ENCODE measurements at places on chromosomes 1 and 21.
A peak's percentile ranks its signal among the peaks of the same experiment; 100 is the strongest.

- no peak for DNase-seq
These were observed 71.3 kb downstream of the GRIK3 start for GRCh38 chr1:36963006-36963405.

DNA sequence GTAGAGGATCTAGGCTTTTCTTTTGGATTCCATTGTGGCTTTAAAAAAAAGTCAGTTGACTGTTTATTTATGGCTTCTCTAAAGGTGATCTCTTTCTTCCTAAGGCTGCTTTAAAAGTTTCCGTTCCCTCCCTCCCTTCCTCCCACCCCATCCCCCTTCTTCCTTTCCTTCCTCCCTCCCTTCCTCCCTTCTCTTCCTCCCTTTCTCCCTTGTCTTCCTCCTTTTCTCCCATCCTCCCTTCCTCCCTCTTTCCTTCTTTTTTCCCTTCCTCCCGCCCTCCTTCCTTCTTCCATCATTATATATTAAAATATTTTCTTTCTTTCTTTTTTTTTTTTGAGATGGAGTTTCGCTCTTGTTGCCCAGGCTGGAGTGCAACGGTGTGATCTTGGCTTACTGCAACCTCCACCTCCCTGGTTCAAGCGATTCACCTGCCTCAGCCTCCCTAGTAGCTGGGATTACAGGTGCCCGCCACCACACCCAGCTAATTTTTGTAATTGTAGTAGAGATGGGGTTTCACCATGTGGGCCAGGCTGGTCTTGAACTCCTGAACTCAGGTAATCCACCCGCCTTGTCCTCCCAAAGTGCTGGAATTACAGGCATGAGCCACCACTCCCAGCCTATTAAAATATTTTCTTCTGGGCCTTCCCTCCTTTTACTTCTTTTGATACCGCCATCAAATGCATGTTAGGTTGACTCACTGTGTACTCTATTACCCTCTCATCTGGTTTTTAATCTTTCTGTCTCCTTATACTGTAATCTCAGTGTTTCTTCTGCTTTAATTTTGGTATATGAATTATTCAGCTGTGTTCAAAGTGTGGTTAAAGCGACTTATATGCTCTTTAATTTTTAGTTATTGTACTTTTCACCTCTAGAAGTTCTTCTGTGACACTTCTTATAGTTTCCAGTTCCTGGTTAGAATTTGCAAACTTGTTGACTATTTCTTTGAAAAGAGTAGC, 59.2 kb upstream of the ATP5PO start:
- no peak for DNase-seq

DNA sequence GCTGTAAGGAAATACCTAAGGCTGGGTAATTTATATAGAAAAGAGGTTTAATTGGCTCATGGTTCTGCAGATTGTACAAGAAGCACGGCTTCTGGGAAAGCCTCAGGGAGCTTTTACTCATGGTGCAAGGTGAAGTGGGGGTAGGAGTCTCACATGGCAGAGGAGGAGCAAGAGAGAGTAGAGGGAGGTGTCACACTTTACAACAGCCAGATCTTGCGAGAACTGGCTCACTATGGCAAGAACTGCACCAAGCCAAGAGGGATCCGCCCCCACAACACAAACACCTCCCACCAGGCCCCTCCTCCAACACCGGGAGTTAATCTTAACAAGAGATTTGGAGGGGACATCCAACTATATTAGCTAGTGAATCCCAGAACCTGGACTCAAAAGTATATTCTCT, 135.4 kb upstream of the SOD1 start:
- no peak for DNase-seq

DNA sequence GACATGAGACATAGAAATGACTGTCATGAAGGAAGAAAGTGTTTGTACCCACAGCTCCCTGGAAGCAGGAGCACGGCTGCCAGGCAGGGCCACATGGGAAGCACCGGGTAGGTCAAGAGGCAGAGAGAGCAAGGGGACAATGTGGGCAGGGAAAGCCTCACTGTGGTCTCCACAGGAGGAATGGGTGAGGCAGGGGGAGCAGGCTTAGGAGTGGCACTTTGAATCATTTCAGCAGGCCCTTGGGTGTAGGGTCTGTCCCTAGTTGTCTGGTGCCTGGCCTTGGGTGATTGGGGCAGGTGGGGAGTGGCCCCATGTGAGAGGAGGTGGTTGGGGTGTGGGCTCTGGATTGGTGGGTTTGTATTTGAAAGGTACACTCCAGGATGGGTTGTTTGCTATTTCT, 83.9 kb downstream of the PCBP3 start:
- no peak for DNase-seq

DNA sequence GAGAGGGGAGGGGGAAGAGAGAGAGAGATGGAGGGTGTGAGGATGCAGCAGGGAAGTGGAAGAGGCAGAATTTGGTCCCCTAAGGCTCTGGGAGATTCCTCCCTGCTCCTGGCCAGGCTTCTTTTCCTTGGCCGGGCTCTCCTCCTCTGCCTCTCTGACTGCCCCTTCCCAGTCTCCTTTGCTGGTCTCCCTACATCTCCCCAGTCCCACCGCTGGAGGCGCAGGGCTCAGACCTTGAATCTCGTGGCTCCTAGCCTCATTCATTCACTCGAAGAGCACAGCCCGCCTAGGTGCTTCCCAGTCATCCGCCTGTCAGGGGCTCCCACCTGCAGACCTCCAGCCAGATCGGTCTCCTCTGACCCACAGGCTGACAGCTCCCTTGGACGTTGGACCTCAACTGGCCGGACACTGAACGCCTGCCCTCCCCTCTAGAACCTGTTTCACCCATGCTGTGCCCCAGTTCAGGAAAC, 76.5 kb downstream of the VWA5B1 start:
- peak; percentile 55 for DNase-seq
